ENCODE measurements at places on chromosomes 5 and 9.

- no peak for DNase-seq
Observed at GRCh38 chr5:158492136-158492535, 607.6 kb downstream of the EBF1 start.

DNA sequence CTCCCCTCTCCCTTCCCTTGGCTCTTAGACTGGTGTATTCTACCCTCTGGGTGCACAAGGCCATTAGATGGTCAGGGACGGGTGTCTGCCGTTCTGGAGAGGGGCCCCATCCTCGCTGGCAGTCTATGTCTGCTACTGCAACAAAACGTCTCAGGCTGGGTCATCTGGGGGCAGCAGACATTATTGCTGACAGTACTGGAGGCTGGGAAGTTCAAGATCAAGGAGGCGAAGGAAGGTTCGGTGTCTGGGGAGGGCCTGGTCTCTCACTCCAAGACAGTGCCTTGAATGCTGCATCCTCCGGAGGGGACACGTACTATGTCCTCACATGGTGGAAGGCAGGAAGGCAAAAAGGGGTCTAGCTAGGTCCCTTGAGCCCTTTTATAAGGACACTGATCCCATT, 93.4 kb upstream of the COL5A1 start:
- DNase-seq = no peak

- DNase-seq = no peak
Observed at GRCh38 chr9:128405780-128406171, 14.9 kb upstream of the CERCAM start.

DNA sequence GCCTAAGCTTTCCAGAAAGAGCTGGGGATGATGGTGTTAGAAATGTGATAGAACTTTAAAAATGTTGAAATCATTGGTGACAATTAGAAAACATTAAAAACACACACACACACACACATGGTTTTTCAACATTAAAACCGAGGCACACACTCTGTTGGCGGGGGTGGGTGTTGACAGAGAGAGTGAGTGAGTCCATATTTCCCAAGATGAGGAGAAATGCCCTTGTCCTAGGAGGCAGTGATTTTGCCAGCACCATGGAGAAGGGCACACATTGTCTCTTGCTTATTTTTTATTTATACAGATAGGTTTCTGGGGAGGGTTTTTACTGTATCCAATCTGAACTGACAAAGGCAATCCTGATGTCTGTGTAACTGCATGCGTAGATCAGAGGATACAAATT, 152.5 kb downstream of the INSYN2B start:
- DNase-seq = no peak

DNA sequence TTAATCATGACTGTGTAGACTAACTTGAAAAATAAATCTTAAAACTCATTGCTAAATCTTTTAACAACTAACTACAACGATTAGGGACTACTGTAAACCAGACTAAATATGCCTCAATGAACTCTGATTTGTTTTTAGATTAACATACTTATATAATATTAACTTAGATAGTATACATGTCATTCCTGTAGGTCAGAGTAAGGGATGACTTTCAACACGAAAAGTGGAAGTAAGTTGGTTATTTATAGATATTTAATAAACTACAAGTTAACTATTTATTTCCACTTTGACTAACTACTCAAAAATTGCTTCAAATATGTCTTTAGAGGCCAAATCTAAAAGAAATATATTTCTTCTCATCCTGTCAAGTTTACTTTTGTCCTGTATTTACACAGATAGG, 795.6 kb downstream of the PTPRD start:
- no peak for DNase-seq

DNA sequence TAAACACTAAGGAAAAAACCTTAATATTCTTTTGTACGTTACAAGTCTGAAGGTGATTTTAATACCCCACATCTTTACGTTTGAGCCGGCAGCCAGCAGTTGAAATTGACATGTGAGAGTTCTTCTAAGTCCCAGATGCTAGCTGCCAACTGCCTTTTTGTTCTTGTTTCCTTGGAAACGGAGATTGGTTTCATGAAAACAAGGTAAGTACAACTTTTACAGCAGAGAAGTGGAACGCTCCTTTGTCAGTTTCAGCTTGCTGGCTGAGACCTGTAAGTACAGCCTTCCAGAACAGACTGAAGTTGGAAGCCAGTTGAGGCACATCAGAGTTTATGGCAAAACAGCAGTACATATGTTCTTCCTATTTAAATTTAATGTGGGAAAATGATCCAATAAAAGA, 1018.4 kb upstream of the ARRDC3 start:
- DNase-seq = no peak

DNA sequence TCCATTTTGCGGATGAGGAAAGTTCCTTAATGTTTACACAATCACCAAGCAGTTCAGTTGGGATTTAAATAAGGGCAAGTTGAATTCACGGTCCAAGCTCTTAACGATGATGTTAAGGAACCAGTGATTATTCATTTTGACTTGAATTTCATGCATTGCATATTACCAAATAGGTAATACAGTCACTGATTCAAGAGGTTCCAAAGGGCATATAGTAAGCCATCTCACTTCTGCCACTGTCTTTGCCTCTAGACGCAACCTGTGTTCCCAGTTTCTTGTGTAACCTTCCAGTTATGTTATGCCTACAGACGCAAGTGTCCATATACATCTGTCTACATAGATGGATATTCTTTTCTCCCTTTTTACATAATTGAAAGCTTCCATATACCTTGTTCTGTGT, 39.9 kb upstream of the EPB41L4B start:
- DNase-seq = no peak

GRCh38 chr5:127762412-127762811, 59.2 kb downstream of the CCDC192 start:
- DNase-seq = no peak

DNA sequence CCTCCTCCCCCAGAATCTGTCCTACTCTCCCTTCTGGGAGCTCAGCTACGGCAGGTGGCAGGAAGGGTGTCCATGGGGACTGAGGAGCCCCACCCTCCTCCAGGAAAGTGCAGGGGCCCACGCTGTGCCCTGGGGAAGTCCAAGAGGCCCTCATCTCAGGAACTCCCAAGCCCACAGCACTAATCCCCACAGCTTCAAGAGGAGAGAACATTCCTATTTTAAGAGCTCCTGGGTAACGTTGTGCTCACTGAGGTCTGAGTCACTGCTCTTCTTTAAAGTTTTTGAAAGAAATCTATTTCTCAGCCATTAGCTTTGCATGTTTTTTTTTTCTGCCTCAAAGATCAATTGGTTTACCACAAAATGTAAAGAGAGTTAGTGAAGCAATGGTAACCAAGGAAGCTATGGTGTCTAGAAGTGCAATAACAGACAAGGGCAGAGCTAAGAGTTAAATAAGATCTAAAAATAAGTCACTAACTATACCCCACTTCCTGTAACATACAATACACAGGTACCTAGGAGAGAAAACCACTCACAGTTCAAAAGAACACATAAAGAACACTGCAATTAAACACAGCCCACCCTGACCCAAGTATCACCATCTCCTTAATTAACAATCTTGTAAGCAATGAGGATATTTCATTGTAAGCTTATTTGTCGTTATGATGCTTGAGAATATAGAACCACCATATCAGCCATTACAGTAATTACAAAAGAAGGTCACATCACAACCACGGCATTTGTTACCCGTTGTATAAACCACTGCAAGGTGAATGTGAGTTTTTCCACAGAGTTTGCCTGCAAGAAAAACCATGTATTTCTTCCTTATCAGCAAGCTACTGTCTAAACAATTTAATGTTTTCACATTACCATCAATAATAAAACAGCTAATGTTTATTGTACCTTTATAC, 382.3 kb upstream of the SLC30A5 start:
- DNase-seq = no peak

DNA sequence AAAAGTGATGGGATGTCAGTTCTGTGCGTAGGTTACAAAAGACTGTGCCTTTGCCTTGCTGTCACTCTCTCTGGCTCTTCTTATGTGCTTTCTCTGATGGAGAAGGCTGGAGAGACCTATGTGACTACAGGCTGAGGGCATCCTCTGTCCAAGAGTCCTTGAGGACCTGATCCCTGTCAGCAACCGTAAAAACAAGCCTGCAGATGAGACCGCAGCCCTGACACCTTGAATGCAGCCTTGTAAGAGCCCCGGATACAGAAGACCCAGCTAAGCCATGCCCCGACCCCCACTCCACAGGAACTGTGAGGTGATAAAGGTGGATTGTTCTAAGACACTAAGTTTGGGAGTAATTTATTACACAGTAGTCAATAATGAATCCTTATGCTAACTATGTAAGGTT, 32.6 kb upstream of the FRRS1L start:
- no peak for DNase-seq

- no peak for DNase-seq
Observed at GRCh38 chr5:57592236-57592635, 109.6 kb upstream of the ACTBL2 start.

All from activated naive CD4-positive, alpha-beta T cell (primary cell).